Hematopoietic multipotent progenitor cell treated with erythropoietin and hydrocortisone succinate and interleukin-3 and kit ligand, for 17 days (in vitro differentiated cells): ENCODE measurements at places on chromosomes 2 and 18.

GRCh38 chr2:68098291-68098797 lies 35.5 kb upstream of the C1D start:
- DNase-seq, result no peak

DNA sequence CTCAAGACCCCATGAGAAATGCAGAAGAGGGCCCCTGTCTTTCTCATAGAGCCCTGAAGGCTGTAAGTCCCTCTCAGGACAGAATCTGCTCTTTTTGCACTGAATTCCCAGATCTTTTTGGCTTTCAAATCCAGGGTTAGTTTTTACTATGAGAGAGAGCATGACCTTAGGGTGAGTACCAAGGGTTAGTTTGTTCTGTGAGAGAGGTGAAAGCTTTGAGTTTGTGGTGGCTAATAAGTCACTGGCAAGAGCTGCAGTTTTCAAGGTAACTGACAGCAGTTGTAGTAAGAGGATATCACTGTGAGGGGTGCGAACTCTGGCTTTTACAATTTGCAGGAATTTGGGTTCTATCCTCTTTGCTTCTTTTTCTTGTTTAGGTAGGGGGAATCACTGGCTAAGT lies 248.4 kb upstream of the KCNH7 start:
- DNase-seq, result no peak

DNA sequence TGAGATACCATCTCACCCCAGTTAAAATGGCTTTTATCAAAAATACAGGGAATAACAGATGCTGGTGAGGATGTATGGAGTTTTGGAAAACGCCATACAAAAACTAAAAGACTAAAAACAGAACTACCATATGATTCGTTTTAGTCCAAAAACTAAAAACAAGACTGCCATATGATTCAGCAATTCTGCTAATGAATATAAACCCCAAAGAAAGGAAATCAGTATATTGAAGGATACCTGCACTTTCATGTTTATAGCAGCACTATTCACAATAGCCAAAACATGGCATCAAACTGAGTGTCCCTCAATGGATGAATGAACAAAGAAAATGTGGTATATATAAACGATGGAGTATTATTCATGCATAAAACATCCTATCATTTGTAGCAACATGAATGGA lies 224.4 kb upstream of the MC4R start:
- no peak for DNase-seq

GRCh38 chr18:77622009-77622692 lies 372.5 kb downstream of the GALR1 start:
- DNase-seq, result no peak

DNA sequence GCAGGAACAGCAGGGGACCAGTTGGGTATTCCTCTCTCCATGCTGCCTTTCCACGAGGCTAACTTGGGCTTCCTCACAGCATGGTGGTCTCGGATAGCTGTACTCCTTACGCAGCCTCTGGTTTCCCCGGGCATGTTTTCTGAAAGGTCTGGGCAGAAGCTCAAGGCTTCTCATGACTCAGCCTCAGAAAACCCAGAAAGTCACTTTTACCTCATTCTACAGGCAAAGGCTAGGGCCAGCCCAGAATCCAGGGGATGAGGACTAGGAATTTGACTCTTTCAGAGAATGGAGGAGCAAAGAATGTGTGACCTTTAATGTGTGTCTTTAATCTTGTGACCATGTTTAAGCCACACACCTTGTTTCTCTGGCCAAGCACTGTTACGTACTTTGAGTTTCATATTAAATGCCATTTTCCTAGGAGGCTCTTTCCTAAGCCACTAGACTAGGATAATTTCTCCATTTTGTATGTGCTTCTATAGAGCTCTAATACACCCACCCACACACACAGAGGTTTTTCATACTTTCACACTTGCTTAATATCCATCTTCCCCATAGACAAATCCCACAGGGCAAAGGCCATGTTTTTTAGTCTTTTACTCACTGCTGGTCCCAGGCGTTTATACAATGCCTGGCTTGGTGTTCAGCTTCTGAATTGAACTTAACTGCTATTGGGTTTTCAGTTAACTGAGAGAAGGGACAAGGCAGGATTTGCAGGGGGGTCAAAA lies 77.3 kb downstream of the LONRF2 start:
- no peak for DNase-seq
